ENCODE measurements at places on chromosomes 11 and 22. TPM values are rescaled to one million over a fixed set of nuclear protein-coding genes. Genes with fewer than 3 reads are reported as not detected.

Gene HTR3A
- total RNA-seq = 0.12 TPM

Gene C11orf21
- not detected for total RNA-seq

Gene TMEM191C
- total RNA-seq = 3.1 TPM

Gene RAB39A
- total RNA-seq = not detected

Gene SLC5A1
- 0.32 TPM for total RNA-seq

Gene NAT10
- total RNA-seq = 101 TPM

Gene GALNT18
- total RNA-seq = 19.9 TPM

Gene DDI1
- not detected for total RNA-seq

Gene PRDM10
- 9.2 TPM for total RNA-seq

Gene FXYD2
- 0.52 TPM for total RNA-seq
